Right ventricle myocardium superior (tissue), 1 donor: ENCODE measurements at places on chromosomes 5 and 9.

GRCh38 chr5:57779383-57780223, 297.0 kb upstream of the ACTBL2 start:
- no peak for DNase-seq

DNA sequence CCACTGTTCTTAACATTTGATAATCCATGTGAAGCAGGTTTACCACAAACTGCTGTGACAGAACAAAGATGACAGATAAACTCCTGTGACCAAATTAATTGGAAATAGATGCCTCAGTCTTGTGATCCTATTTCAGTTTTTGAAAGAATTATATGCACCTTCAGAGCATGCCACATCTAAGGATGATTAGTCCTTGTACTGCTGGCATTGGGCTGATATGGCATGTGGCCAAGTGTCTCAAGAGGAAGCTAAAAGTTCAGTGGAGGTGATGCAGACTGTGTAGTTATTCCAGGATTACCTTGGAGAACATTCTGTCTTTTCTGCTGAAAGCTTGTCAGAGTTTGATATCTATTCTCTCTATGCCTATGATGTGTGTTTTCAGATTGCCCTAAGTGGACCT, 314.4 kb upstream of the EFNA5 start:
- DNase-seq: no peak

GRCh38 chr5:68420476-68421344, 205.2 kb downstream of the PIK3R1 start:
- DNase-seq: peak; percentile 76

DNA sequence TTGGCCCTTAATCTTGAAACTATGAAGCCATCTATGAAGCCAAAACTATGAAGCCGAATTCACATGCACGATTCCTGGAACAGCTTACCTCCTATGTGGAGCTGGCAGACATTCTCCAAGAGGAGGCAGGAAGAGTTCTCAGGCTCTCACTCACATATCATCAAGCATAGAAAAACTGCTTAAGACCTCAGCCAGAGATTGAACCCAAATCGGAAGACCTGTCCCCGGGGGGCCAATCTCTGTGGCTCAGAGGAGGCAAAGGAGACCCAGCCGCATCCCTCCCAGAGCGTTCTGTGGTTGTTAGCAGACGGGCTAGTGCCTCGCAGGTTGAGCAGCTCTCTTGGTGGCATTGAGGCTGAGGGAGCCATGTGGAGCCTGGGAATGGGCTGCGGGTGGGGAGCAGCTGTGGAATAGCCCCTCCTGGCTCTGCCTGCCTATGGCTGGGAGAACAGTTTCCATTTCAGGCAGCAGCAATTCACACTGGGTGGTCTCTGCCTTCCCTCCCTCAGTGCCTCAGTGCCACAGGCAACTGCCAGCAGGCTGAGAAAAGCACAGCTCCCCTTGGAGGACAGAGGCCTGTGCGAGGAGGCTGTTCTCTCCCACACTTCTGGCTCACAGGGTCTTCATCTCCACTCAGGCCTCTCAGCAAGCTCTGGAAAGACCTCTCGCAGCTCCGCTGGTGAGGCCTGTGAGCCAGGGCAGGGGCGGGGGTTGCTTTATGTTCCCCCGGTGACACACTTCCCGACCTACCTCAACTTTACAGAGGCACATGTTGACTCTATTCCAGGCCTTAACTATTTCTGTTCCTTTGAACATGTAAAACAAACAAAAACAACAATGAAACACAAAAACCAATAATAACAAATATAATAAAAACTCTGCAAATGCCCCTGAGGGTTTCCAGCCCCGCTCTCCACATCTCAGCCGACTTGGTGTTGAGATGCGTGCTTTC, 17.4 kb upstream of the TMEM174 start:
- no peak for DNase-seq

- no peak for DNase-seq
These were observed 873.1 kb upstream of the CTNND2 start for GRCh38 chr5:12777342-12777741.

GRCh38 chr9:137055385-137056364, 1.8 kb upstream of the ENTPD2 start:
- peak; percentile 97 for DNase-seq

GRCh38 chr5:172988276-172988675, 4.7 kb downstream of the ATP6V0E1 start:
- no peak for DNase-seq

GRCh38 chr9:124510650-124511425, 3.6 kb upstream of the NR5A1 start:
- DNase-seq: no peak

DNA sequence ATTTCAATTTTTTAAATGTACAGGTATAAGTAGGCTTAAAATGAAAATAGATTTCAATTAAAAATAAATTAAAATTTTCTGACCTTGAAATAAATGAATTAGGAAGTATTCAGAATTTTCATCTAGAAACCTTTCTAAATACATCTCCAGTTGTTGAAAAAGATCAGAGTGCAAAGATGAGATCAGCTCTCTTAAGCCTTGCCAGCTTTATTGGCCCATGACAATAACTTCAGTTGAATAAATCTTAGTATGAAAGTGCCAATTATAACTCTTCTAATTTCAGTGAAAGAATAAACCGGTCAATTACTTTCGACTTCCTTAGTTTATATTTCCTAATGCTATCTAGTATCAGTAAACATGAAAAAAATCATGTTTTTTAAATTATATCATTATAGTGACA, 117.4 kb downstream of the FBXL17 start:
- DNase-seq: no peak
